HepG2 (cell line): ENCODE measurements at places on chromosomes 2 and 18. TPM values are rescaled to one million over a fixed set of nuclear protein-coding genes. Genes with fewer than 3 reads are reported as not detected.

GRCh38 chr2:186976329-186976728 is 127.4 kb upstream of the ZSWIM2 start:
- H3K27me3 ChIP-seq: no peaks in the 10 kb centered on the region
- H3K4me1 ChIP-seq: no peaks in the 10 kb centered on the region
- no peaks in the 10 kb centered on the region for H3K36me3 ChIP-seq

The TMEM169 gene
- 4.3 and 4.5 TPM in 2 replicates for total RNA-seq

GRCh38 chr2:31933066-31933465 is 77.7 kb downstream of the MEMO1 start:
- H3K36me3 ChIP-seq: no peaks in the 10 kb centered on the region; the same call in 1 of the 3 replicates
- H3K4me1 ChIP-seq: no peaks in the 10 kb centered on the region
- no peaks in the 10 kb centered on the region for H3K27me3 ChIP-seq

DNA sequence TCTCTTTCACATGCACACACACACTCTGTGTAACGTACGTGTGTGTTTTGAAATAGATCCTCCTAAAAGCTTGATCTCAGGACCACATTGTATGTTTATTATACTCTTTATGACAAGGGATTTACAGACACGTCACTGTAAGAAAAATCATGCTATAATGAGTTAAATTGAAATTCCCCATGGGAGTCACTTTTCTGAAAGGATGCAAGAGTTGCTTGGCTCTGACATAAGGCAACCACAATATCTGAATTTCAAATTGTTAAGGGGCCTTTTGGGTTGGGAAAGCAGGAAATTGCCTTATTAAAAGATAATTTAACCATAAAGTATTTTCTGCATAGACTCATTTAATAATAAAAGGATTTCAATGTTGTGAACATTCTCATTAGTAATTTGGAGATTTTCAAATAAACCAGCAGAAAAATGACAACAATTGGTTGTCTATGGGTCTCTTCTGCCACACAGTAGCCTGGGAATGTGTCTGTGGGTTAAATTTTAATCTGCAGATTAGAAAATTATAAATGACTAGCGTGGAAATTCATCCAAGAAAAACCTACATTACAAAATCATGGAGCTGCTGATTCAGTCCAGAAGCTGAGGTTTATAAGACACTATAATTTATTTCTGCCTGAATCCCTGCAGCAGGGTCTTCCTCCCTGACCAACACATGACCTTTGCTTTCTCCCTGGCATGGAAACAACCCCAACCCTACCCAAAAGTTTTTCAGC is 75.9 kb upstream of the PID1 start:
- H3K36me3 ChIP-seq: no peaks in the 10 kb centered on the region
- no peak overlapping the region for H3K27ac ChIP-seq
- no peaks in the 10 kb centered on the region for H3K4me1 ChIP-seq
- no peaks in the 10 kb centered on the region for H3K27me3 ChIP-seq
- H3K4me3 ChIP-seq: no peak overlapping the region

- no peaks in the 10 kb centered on the region for H3K36me3 ChIP-seq
- H3K27ac ChIP-seq: no peak overlapping the region
- no peak for DNase-seq
- H3K27me3 ChIP-seq: no peaks in the 10 kb centered on the region
Measured at GRCh38 chr2:197297266-197297665, 13.3 kb downstream of the ANKRD44 start.

DNA sequence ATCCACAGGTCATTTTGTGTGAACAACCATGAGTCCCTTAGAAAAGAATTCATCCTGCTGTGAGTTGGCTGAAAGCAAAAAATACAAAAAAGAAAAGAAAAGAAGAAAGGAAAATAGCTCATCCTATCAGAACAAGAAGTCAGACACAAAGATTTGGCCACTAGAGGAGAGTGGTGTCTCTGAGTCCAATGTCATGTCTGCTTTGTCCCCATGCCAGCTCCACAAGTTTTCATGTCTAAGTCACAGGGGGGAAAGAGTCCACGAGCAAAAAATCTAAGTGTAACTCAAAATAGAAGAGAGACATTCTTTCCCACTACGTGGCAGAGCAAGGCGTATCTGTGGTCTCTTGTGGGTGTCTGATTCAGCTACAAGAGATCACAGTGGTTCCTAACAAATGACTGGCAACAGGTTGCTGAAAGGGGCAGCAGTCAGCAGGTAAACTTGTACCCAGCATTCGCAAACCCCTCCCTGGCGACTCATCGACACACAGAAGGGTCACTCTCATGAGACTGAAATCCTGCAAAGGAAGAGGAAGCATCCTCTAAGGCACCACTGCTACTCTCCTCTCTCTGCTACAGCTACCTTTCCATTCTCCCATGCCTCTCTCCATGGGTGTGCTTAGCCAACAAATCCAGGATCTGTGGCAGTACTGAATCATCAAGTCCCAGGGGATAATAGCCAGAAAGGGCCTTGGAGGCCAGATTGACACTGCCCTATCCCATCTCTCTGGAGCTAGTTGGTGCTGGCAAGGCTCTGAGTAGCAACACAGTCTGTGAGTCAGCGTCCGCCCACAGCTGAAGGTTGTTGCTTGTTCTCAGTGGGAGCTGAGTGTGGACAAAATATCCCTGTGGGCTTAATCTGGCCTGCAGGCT is 123.0 kb upstream of the SLC39A10 start:
- no peaks in the 10 kb centered on the region for H3K27me3 ChIP-seq
- no peak for DNase-seq
- H3K36me3 ChIP-seq: no peaks in the 10 kb centered on the region
- no peak overlapping the region for H3K4me3 ChIP-seq
- H3K4me1 ChIP-seq: no peaks in the 10 kb centered on the region
- no peak overlapping the region for H3K27ac ChIP-seq

DNA sequence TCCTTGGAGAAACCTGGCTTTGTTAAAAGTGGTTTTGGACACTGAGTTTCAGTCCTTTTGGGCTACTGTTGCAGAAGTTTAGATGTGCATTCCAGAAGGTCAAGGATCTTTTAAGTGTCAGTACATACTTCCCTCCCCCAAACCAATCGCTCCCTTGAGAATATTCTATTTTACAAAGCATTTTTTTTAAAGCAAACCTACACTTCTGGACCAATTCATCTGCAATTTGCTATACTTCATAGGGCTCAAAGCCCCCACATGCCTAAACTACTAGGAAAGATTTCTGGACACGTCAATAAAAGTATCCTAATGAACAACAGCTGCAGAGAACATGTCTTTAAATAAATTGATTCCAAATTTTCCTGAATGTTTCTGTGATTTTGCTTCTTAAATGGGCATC is 157.6 kb downstream of the RDH14 start:
- H3K4me3 ChIP-seq: no peak overlapping the region
- H3K4me1 ChIP-seq: no peaks in the 10 kb centered on the region
- DNase-seq: no peak
- H3K36me3 ChIP-seq: no peaks in the 10 kb centered on the region
- no peak overlapping the region for H3K27ac ChIP-seq
- no peaks in the 10 kb centered on the region for H3K27me3 ChIP-seq

DNA sequence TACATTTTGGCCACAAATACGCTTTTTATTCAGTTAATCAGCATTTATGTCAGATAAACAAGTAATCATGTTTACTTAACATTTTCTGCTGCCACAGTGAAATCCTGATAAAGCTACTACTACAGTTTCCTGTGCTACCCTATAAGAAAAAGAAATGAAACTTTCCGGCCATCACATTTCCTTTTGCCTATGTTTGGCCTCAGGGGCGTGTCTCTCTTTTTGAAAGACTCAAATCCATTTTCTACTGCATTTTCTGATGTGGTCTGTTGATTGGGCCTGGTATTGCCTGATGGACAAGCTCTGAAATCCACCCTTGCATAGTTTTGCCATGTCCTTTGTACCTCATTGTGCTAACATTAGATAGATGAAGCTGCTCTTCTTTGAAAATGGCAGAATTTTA is 152.6 kb downstream of the AGPS start:
- H3K4me3 ChIP-seq: no peak overlapping the region
- no peaks in the 10 kb centered on the region for H3K4me1 ChIP-seq
- H3K27ac ChIP-seq: no peak overlapping the region
- DNase-seq: no peak
- no peaks in the 10 kb centered on the region for H3K36me3 ChIP-seq

DNA sequence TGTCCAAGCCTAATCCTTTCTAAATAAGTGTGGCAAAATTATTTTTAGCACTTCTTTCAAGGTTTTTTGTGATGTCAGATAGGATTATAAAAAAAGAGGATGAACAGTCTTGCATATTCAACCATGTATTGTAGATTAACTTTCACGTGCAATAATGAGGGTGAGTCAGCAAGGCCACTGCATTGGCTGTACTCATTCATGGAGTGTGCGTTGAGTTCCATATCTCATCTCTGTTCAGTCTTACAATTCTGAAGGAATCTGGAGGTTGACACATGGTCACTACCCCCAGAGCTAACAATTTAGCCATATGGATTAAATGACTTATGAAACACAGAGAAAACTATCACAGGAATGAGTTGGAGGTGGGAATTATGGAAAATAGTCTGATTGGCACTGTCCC is 810.5 kb downstream of the SLC4A3 start:
- H3K4me3 ChIP-seq: no peak overlapping the region
- no peaks in the 10 kb centered on the region for H3K36me3 ChIP-seq
- no peak for DNase-seq

DNA sequence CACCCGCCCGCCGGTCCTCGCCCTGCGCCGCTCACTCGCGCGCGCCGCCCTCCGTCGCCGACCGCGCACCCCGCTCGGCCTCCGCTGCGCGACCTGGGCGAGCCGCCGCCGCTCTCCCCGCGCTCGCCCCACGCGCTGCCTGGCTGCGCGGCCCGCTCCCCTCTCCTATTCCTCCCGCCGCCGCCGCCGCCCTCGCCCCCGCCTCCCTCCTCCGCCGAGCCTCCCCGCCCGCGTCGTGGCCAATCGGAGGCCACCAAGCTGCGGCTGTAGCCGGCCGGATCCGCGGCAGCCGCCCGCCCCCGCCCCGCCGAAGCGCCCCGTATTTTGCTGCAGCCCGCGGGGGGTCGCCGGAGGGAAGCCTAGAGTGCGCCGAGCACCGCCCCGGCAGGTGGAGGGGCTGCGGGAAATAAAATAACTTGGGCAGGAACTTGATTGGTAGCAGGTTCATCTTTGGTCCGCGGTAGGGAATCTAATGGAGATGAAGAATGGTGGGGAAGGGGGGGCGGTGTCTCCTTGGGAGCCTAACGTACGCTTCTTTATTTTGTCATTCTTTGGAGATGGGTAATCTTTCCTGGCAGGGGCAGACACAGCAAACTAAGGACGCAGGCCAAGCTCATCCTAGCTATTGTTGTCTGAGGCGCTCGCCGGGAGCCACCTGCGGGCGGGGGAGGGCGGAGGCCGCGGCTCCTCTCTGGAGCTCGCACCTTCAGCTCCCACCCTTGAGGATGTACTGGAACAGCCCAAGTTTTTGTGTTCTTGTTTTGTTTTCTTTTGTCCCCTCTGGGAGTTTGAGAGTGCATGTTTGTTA is 1.1 kb upstream of the CDH2 start:
- H3K27ac ChIP-seq: no peak overlapping the region
- peak overlapping the region; percentile 85 for H3K4me3 ChIP-seq
- H3K36me3 ChIP-seq: no peaks in the 10 kb centered on the region
- peak; percentile 18 for DNase-seq
- H3K27me3 ChIP-seq: no peaks in the 10 kb centered on the region; the same call in 2 of the 3 replicates
- H3K4me1 ChIP-seq: peaks cover 25% of the 10 kb centered on the region

The FAP gene
- not detected in 2 replicates for total RNA-seq

GRCh38 chr18:23324056-23324811 is 128.9 kb upstream of the RIOK3 start:
- H3K4me3 ChIP-seq: no peak overlapping the region
- DNase-seq: peak; percentile 7
- no peaks in the 10 kb centered on the region for H3K27me3 ChIP-seq
- no peak overlapping the region for H3K27ac ChIP-seq

DNA sequence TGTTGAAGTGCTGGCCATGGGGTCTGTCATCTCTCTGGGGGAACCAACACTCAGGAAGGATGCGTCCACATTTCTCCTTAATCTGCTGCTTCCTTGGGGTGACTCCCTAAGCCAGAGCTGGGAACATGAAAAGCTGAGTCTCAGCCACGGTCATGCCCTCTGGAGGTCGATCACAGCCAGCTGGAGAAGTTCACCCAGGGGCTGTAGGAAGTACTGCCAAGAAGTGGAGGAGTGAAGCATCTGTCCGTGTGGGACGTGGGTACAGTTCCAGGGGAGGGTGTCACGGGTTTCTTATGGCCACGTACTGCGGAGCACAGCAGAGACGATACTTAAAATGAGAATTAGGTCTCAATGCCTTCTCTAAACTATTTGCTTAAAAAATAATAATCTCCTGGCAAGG is 42.4 kb upstream of the IGFBP2 start:
- no peak overlapping the region for H3K4me3 ChIP-seq
- no peak overlapping the region for H3K27ac ChIP-seq
- H3K4me1 ChIP-seq: no peaks in the 10 kb centered on the region
- no peaks in the 10 kb centered on the region for H3K36me3 ChIP-seq

The ALPI gene
- total RNA-seq: not detected in 2 replicates

The DSG1 gene
- not detected in 2 replicates for total RNA-seq

The CRYGD gene
- total RNA-seq: not detected in 2 replicates

DNA sequence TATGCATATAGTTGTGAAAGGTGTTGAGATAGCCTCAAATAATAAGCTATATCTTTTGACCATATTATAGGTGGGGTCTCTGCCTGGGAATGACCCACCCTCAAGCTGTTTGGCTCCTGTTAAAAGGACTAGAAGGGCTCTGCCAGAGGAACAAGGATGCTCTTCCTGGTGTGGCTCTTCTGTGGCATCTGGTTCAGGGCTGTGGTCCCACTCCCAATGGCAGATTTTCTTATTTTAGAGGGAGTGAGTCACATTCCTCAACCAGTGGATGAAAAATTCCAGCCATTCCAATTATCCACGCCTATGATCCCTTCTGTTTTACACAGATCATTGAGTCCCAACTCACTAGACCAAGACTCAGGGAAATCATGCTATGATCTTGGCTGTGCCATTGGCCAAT is 119.9 kb downstream of the PARD3B start:
- peaks cover 37% of the 10 kb centered on the region for H3K4me1 ChIP-seq
- no peak overlapping the region for H3K4me3 ChIP-seq
- peak; percentile 10 for DNase-seq
- H3K27ac ChIP-seq: no peak overlapping the region

DNA sequence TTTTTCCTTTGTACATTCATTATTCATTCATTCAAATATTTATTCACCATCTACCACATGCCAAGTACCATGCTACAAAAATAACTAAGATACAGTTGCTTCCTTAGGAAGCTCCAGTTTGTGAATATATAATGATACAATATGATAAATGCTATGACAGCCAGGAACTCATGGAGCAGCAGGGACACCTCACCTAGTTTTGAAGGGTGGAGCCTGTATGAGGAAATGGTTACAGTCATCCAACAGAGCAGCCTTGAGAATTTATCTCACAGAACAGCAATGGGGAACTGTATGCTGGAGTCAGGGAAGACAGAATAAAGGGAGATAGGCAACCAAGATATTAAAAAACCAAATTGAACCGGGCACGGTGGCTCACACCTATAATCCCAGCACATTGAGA is 124.0 kb downstream of the OSBPL1A start:
- H3K27me3 ChIP-seq: peaks cover 3% of the 10 kb centered on the region
- peaks cover 9% of the 10 kb centered on the region; the same call in 1 of the 2 replicates for H3K4me1 ChIP-seq
- DNase-seq: no peak

DNA sequence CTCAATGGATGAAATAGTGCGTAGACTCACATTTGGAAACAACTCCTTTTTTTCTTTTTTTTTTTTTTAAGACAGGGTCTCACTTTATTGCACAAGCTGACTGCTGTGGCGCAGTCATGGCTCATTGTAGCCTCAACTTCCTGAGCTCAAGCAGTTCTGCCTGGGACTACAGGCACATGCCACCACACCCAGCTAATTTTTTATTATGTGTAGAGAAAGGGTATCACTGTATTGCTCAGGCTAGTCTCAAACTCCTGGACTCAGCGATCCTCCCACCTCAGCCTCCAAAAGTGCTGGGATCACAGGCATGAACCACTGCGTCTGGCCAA is 17.4 kb downstream of the HAT1 start:
- no peaks in the 10 kb centered on the region for H3K27me3 ChIP-seq
- no peak overlapping the region for H3K4me3 ChIP-seq
- H3K36me3 ChIP-seq: no peaks in the 10 kb centered on the region
- DNase-seq: no peak
- H3K27ac ChIP-seq: no peak overlapping the region
